ENCODE measurements at places on chromosomes 7 and 10.

GRCh38 chr10:58268454-58268945 lies 462 bp upstream of the CISD1 start:
- no peak for DNase-seq

GRCh38 chr7:135160858-135161653 lies 9.5 kb downstream of the CYREN start:
- DNase-seq, result no peak

GRCh38 chr10:113183573-113183972 lies 233.5 kb downstream of the TCF7L2 start:
- DNase-seq, result no peak

DNA sequence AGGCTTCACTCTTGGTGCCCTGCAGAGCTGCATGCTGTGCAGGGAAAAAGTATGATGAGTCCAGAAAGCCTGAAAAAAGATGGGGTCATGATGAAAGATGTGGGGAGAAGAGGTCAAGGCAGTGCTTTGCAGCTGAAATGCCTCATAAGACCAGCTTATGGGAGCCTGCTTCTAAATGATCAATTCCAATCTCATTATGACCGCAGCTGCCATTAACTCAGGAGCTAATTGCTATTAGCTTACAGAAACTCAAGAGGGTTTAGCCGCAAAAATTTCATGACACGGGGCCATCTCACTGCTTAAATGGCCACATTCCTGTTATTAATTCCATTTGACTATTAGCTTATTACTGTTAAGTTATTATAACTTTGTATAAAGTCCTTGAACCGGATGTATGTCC lies 502.9 kb upstream of the ZMIZ1 start:
- DNase-seq, result no peak

GRCh38 chr7:17153536-17153935 lies 144.9 kb upstream of the AHR start:
- DNase-seq, result no peak

- DNase-seq, result no peak
Measured at GRCh38 chr10:23051855-23052331, 43.5 kb upstream of the MSRB2 start.

DNA sequence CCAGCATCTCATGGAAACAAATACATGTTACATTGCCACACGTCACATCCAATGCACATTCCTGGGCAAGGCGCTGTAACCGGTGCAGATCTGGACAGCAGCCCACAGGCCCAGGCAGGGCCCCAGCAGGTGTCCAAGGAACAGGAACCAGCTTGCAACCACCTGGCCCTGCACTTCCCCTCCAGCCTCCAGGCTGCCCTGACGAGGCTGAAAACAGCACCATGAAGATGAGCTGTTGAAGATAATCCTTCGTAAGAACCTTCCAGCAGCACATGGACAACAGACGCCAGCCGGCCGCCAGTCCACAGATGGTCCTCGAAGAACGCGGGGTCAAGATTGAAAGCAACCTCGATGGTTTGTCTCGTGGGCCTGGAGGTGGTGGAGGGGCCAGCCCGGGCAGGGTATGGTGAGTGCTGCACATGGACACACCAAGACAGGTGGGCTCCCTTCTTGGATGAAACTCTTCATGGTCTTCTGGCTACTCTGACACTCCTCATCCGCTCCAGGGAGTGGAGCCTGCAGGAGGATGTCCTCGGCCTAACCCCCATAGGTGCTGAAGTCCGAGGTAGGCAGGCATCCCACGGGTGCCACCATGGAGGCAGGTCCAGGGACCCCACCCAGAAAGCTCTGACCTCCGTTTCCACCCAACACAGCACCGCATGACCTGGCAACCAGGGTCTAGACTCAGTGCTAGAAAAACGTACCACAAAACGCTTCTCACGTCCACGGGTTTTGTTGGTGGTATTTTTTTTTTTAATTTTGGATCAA lies 22.9 kb downstream of the PDGFA start:
- no peak for DNase-seq

DNA sequence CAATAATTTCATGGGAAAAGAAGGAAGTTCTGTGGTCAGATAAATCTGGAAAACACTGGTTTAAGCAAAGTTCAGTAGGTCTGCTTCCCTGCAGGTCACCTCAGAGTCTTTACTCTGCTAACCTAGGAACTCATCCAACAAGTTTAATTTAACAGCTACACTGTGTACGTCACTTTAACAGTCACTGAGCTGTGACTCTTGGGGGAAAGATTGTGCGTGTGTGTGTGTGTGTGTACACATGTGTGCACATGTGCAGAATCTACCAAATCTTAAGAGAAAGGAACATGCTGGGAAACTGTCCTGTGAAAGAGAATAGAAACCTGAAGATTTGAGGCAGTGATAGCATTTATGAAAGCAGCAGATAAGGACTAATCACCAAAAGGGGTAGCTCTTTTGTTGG lies 62.6 kb downstream of the IKZF1 start:
- DNase-seq, result peak; percentile 64

DNA sequence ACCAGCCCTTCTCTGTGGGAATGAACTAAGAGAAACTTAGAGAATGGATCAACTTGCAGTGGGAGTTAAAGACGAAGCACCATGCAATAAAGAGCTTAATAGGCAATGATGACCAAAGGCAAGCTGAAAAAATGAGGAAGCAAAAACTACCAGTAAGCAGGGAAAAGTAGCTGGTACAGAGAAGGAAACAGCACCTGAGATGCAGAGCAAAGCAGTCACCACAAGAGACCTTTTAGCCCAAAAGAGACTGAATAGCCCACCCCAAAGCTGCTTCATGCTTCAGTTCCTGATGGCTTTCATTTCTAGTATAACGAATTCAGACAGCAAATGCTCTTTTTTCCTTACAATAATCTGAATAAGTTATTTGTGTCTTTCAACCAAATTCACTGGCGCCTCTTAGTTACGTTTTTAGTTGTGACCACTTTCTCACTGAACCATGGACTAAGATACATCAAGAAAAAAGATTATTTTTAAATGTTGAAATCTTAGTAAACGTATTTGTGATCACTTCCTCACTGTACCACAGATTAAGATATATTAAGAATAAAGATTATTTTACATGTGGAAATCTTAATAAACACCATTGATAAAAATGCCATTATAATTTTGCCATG lies 76.0 kb downstream of the USP6NL start:
- peak; percentile 9 for DNase-seq

- no peak for DNase-seq
Measured at GRCh38 chr7:30937416-30937815, 25.8 kb downstream of the AQP1 start.

DNA sequence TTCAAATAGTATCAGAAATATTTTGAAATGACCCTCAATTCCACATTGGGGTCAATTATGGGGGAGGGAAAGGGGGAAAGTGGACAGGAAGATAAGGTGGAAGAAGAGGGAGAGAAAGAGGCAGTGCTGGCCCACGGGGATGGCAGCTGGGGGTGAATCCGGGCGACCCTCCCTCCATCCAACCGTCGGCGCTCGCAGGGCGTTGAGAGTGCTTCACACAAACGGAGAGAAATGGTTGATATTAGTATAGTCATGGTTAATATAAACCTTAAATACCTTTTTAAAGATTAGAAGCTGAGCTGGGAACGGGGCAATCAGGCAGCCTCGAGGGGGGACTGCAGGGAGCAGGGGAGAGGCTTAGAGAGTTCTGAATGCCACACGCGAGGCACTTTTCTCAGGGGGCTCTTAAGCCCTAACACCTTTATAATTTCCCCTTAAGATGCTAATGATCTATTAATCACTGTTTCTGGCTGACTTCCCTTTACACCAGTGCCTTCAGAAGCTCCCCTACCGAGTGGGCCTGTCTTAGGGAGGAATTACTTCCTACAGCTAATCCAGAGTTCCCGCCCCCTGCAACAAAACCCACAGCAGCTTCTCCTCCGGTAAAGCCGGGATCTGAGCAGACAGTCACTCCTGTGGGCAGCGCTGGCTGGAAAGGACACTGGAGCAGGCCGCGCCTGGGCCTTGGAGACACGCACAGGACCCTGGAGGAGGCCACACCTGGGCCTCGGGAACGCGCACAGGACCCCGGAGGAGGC lies 39.5 kb downstream of the PRKAG2 start:
- no peak for DNase-seq

DNA sequence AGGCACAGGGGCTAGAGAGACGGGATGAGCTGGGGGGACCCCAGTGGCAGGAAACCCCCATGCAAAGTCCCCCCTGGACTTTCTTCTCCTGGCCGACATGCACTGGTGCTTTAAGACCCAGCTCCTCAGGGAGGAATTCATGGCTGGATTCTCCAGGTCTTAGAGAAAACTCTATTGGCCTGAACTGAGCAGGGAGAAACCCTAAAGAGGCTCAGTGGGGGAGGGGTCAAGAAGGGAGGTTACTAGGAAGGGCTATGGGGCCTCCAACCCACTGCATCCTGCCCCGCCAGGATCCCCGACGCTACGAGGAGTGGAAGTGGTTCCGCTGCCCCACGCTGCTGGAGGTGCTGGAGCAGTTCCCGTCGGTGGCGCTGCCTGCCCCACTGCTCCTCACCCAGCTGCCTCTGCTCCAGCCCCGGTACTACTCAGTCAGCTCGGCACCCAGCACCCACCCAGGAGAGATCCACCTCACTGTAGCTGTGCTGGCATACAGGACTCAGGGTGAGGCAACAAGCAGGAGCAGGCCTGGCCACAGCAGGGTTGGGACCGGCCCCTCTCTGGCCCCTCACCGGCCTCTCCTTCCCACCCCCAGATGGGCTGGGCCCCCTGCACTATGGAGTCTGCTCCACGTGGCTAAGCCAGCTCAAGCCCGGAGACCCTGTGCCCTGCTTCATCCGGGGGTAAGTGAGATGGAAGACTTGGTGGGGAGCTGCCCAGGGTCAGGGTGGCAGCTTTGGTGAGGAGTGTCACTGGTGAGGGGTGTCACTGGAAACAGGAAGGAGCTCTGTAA lies 13.8 kb downstream of the ATG9B start:
- no peak for DNase-seq

GRCh38 chr7:158077151-158077840 lies 510.3 kb downstream of the PTPRN2 start:
- no peak for DNase-seq

DNA sequence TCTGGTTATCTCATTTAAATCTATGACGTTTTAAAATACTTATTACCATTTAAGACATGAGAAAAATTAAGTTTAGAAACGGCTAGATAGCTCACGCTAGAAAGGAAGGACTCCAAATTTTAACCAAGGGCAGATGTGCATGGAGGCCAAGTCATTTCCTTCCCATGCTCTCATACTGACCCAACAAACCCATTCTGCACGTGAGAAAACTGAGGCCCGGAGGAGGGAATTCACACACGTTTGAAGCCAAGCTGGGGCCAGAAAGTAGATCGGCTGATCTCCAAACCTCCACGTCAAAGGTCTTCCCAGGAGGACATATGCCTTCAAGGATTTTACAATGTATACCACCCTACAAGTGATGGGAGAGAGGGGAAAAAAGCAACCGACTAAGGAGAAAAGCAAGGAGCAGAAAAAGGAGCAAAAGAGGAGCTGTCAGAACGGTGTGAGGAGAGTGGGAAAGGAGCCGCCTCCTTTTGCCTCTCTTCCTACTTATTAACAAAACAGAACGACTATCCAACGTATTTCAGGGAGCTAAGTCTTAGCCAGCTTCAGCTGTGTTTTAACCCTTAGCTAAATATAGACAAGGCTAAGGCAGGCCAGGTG lies 645 bp upstream of the SIRT1 start:
- no peak for DNase-seq

- no peak for DNase-seq
Measured at GRCh38 chr7:112101201-112101846, 104.9 kb downstream of the DOCK4 start.

GRCh38 chr10:84548869-84549268 lies 220.5 kb downstream of the CCSER2 start:
- no peak for DNase-seq

DNA sequence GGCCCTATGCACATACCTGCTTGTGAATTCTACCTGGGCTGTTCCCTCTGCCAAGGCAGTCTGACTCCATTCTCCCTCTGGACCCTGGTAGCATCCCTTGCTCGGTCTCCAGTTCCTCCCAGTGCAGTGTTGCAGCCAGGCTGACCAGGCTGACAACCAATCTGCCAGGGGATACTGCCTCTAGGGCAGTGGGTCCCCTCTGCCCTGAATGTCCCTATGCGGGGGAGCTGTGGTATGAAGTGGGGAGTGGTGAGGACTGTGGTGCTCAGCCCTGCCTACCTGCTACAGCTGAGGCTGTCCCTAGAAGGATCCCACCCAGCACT lies 48.0 kb upstream of the CAMK2B start:
- DNase-seq, result no peak

- no peak for DNase-seq
Measured at GRCh38 chr10:56551037-56551436, 190.0 kb upstream of the ZWINT start.

- DNase-seq, result no peak
Measured at GRCh38 chr7:138658889-138659288, 42.3 kb downstream of the SVOPL start.

DNA sequence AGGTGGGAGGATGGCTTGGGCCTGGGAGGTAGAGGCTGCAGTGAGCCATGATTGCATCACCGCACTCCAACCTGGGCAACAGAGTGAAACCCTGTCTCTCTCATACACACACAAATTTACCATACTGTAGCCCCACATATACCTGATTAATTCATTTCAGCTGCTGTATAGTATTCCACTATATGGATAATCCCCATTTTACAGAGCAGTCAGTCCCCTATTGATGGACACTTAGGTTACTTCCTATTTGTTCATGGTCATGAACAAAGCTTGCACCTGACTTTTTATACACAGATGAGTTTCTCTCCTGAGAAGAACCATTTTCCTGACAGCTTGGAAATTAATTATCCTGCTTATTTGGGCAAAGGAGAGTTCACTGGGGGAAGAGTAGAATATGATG lies 59.2 kb downstream of the EMX2 start:
- no peak for DNase-seq
